Fibroblast of skin of scalp (primary cell): ENCODE measurements at places on chromosomes 6 and 20.

DNA sequence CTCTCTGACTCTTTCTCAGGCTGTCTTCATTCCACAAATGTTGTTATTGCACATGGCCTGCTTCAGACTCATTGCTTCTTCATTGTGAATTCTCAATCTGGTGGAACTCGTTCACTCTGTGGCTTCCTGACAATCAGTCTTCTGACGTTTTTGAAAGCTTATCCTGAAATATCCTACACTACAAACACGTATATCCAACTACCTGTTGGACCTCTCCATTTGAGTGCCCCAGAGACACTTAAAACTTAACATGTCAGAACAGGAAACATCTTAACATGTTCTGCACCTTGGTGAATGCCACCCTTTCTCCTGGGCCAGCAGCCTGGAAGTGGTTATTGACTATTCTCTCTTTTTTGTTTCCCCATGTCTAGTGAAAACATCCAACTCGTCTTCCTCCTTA lies 50.8 kb downstream of the AIG1 start:
- no peak for DNase-seq

DNA sequence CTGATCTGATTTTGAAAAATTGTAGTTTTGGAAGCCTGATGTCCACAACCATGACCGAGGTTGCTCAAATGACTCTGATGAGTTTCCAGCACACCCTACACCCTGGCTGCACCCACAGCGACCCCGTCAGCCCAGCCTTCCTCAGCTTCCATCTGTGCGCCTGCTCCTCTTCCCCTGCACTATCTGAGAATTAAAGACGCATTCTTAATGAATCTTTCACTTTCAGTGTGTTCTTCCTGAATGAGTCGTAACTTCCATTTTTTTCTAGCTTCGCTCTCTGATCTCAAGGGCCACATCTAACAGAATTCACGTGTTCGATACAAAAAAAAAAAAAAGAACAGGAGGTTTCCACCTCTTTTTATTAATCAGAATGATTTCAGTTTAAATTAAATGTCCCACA lies 21.3 kb upstream of the RREB1 start:
- DNase-seq, result peak; percentile 53

DNA sequence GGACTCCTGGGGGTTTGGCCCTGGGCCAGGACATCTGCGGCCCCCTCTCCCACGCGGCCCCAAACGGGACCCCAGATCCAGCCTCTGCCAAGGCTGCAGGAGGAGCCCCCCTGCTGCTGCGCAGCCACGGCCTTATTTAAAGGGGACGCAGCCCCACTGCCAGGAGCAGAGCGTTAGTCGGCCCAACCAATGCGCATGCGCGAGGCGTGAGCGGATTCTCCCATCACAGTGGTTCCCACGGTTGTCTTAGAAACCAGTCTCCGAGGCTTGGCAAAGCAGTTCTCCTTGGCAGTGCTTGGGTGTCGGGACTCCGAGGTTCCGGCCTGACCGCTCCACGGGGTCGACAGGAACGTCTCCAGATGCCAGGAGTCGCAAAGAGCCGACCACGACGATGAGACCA lies 288.3 kb upstream of the ZNF337 start:
- DNase-seq, result peak; percentile 58

DNA sequence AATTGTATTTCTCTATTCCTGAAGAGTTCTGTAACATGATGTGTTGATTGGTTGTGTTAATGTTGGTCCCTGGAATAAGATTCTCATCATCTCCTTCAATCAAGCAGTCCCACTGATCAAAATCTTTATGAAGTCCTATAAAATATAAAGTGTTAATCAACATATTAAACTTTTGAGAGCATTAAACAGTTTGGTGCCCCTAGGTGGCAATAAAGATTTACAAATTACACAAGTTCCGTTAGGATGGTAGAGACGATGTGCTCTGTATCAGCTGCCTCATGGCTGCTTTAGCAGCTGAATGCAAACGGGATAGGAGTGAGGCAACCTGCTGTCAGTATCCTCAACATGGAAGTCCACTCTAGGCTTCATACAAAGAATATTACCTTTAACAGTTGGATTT lies 16.9 kb downstream of the TDRD6 start:
- DNase-seq, result no peak

- DNase-seq, result no peak
Observed at GRCh38 chr6:9875605-9876353, 539.1 kb downstream of the TFAP2A start.

DNA sequence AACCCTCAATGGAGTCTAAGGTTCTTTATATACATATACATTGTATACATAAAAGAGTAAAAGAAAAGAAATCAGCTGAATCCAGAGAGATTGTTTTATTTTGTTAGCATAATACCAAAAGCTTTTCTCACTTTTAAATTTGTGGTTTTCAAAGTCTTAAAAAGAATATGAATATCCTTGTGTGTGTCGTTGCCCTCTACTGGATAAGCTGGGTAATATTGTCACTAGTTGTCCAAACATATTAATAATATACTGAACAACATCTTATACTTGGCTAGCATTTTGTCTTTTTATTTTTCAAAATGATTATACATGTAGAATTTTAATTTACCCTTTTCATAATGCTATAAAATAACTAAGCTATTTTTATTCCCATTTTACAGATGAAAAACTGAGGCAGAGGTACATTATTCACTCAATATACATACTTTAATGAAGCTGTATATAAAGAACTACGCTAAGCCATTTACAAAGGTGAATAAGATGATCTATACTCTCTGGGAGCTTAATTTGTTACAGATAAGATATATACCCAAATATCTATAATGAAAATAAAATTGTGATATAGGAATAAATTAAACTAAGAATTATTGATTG lies 531.7 kb downstream of the TFAP2B start:
- DNase-seq, result peak; percentile 27

DNA sequence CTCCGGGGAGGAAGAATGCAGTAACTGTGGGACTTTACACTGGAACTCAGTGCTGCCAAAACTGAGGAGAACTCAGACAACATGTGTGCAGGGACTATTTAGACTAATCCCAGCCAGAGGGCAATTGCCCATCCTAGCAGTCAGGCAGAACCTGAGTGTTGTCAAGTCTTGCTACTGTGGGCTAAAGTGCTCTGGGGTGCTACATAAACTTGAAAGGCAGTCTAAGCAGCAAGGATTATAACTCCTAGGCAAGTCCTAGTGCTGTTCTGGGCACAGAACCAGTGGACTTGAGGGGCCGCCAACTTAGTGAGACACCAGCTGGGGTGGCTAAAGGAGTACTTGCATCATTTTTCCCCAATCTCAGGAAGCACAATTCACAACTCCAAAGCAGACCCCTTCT lies 363.8 kb upstream of the PTCHD4 start:
- no peak for DNase-seq

DNA sequence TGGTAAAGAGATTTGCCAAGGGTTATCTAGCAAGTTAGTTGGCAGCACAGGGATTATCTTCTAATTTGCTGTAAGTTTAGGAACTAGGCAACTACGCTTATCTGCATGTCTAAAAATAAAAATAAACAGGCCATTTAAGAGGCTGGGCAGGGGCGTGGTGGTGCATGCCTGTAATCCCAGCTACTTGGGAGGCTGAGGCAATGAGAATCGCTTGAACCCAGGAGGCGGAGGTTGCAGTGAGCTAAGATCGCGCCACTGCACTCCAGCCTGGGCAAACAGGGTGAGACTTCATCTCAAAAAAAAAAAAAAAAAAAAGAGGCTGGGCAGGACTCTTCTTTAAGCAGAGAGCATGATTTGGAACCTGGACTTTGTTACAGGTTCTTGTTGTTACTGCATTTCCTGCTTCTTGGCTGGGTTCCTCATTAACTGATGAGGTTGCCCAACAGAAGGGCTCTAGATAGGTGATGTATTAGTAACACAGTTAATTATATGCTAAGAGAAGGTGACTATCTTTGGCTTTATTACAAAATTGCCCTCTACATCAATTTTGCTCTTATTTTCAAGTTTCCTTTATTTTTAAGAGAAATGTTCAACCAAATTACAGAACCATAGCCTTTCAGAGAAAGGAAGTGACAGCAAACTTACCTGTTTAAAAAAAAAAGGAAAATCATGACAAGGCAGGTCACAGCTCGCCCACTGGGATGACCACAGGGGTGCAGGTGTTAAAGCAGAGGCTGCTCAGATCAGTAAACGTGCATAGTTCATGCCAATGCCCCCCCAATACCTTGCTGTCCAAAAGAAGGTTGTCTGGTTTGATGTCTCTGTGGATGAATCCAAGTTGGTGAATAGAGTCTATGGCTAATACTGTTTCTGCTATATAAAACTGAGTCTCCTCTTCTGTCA lies 32.5 kb downstream of the STK38 start:
- DNase-seq, result no peak
